Activated T-helper 9 cell treated with anti-CD3 and anti-CD28 coated beads, Interleukin-2, amount 50 U/mL, for 16 hours (primary cell): ENCODE measurements at places on chromosomes 5 and 9.

GRCh38 chr9:37620396-37620795 lies 28.0 kb upstream of the TOMM5 start:
- no peak for DNase-seq

- no peak for DNase-seq
Observed at GRCh38 chr9:79200336-79200735, 371.4 kb upstream of the TLE4 start.

GRCh38 chr5:35826056-35826455 lies 30.6 kb upstream of the IL7R start:
- no peak for DNase-seq

DNA sequence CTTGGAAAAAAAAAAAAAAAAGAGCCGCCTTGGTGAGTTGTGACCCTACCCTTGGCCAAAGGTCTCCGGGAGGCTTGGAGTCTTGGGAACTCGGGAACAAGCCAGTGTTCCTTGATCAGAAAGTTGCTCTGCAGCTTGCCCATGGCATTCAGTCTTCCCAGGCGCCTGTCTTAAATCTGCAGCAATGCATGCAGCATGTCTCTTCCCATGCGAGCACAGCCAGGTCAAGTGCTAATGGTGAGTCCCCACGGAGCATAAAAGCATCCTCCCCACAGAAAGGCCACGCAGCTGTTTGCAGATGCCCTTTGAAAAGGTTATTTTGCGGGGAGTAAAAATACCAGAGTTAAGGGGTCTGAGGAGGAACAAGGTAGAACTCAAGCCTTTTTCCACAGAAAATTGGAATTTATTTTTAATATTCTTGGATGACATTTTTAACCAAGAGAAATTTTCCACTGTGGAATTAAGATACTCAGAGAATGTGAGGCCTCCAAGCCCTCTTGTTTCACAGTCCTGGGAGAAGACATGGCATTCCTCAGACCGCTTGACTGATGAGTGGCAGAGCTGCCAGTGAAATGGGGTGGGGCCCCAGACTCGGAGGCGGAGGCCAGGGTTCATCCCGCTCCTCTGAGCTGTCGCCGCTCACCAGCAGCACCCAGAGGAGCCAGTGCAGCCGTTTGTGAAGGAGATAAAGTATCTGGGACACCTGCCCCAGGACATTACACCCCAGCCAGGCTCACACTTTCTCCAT lies 81.6 kb downstream of the CYFIP2 start:
- DNase-seq, result no peak

DNA sequence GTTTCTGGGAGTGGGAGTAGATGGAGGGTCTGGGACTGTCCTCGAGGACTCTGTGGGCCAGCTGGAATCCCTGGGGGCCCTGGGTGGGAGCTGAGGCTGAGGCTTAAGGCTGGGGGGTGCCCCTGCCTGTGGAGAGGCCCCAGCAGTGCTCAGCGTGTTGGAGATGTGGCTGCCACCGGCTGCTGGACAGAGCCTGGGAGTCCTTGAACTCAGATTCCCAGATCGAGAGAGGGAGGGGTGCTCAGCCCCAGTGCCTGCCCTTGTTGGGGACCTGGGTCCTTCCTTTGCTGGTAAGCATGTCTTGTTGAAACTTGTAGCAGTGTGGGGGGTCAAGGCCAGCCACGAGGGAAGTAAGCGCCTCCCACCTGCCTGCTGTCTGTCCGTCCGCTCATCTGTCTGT lies 10.7 kb downstream of the RXRA start:
- DNase-seq, result no peak

DNA sequence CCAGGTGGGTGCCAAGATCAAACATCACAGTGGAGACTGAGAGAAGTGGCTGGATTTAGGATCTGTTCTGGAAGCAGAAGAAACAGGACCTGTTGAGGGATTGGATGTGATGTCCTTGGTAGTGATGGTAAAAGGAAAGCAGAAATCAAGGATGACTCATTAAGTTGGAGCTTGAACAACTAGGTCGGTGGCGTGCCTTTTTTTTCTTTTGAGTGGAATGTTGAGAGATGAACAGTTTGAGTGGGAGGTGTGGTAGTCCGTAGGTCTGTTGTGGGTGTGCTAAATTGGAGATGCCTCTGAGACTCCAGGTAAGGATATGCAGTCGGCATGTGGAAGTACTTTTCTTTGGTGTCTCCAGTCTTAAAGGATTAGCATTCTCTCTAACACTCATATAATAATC lies 92.1 kb upstream of the IL12B start:
- no peak for DNase-seq
